ENCODE measurements at places on chromosomes 6 and 20.
A peak's percentile ranks its signal among the peaks of the same experiment; 100 is the strongest.

DNA sequence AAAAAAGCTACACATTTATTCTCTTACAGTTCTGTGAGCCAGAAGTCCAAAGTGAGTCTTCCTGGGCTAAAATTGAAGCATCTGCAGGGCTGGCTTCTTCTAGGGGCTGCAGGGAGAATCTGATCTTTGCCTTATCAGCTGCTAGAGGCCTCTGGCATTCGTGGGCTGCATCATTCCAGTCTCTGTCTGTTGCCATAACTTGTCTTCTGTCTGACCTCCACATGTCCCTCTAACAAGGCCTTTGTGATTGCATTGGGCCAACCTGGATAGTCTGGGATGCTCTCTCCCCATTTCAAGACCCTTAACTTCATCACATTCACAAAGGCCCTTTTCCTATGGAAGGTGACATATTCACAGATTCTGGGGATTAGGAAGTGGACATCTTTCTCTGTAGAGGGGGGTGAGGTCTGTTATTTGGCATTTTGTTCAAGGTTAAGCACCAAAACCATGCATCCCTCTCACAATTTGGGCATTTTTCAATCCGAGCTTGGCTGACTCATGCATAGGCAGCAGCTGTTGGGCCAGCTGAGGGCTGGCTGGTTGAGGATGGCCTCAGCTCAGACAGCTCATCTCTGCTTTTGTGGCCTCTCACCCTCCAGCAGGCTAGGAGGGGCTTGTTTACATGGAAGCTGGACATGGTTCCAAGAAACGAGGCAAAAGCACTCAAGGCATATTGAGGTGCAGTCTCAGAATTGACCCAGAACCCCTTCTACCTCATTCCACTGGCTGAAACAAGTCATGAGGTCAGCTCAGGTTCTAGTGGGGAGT is 116.1 kb upstream of the NXT1 start:
- no peak for DNase-seq

GRCh38 chr6:63553208-63553607 is 19.1 kb upstream of the LOC128125822 start:
- no peak for DNase-seq

GRCh38 chr20:23042270-23042669 is 7.2 kb downstream of the SSTR4 start:
- no peak for DNase-seq

- DNase-seq: no peak
Observed at GRCh38 chr20:37516811-37517750, 4.0 kb upstream of the NNAT start.

DNA sequence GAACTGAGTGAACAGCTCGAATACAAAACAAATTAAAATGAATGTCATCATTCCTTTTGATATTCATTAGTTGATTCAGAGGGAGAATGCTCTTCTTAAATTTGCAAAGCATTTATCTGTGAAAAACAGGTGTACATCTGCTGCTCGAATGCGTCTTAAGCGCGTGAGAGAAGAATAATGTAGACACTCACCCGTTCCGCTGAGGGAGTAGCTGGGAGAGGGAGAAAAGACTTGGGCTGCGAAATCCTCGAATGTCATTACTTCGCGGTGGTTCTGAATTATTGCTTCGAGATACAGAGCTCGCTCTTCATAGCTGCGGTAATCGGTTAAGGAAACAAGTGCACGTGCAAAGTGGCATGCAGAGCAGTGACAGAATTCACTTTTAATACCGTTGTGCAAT is 43.9 kb downstream of the INSM1 start:
- DNase-seq: peak; percentile 33

DNA sequence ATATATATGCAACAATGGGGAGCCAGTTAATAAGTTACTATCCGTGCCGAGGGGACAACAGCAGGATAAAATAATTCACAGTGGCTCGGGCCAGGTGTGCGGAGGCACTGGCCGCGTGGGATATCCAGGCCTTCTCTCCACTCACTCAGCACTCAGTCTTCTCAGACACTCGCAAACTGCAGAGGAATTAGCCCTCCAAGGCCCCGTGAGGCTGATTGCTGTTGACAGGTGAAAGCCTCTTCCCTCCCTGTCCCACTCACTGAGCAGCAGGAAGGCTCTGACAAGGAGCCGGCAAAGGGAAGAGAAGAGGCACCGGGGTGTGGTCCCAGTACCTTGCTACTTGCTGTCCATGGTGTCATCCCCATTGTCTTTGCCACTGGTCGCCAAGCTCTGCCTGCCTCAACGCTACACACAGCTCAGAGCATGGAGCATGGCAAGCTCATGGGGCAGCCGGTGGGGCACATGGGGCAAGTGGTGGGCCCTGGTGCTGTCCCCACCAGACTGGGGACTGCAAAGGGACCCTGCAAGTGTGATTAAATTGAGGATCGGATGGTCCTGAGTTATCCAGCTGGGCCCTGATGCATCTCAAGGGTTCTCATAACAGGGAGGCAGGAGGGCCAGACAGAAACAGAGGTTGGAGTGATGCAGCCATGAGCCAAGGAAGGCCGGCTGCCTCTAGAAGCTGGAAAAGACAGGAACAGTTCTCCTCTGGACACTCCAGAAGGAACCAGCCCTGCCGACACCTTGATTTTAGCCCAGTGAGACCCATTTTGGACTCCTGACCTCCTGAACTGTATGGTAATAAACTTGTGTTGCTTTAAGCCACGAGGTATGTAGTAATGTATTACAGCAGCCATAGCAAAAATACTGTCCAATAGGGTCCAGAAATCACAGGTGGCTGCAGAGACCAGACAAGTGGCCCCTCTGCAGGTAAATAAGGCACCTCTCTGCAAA is 119.7 kb downstream of the PSMB1 start:
- DNase-seq: no peak

GRCh38 chr6:137933696-137934095 is 66.6 kb downstream of the TNFAIP3 start:
- peak; percentile 37 for DNase-seq

DNA sequence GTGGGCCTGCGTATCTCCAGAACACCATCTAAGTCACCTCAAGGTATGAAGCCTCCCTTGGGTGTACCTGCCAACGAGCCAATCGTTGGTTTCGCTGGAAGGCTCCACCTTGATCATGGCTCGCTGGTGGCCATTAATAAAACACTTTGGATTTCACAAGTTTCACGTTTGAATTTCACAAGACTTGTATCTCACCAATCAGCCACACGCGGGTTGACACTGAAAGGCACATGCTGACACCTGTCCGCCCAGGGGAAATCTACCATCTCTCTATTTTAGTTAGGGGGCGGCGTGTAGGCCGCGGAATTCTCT is 586 bp upstream of the HMGA1 start:
- no peak for DNase-seq

GRCh38 chr6:13268913-13269518 is 59.3 kb downstream of the TBC1D7 start:
- DNase-seq: no peak

DNA sequence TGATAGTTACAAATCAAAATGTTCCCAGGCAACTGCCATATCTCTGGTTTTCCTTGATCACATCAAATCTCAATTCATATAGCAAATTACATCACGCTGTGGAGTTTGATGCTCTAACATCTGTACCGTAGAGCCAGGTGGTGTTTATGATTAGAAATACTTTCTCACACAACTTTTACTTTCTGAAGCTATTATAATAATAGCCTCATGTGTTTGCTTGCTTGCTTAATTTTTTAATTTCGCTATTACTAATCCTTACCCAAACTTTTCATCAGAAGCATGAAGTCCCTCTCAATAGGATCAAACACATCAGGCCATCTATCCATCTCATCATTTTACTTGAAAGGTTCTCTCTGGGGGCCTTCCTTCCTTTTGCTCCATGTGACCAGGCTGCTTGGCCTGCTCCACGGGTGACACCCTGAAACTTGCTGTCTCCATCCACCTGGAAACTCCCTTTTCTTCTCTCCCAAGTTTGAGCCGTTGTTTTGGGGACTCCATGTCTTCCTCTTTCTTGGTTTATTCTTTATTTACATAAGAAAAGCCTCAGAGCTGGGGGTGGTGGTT is 75.4 kb downstream of the ADAT2 start:
- no peak for DNase-seq

DNA sequence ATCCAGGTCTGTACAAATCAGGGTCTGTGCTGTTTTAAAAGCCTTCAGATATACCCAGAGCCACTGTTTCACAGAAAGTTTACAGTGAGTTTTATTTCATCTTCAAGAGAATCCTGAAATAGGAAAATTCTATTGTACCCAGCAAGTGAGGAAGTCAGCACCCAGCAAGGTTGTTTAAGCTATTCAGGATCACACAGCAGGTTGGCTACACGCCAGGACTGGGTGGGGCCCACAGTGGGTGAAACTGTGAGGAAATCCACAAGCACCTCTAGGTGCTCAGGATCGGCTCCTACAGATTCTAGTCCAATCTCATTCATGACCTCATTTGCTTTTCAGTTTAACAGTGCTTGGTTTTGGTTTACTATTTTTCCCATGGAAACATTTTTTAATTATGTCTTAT is 128.9 kb downstream of the SYNDIG1 start:
- no peak for DNase-seq

GRCh38 chr20:18847226-18847755 is 33.7 kb downstream of the SCP2D1 start:
- DNase-seq: no peak

GRCh38 chr20:33211817-33212424 is 5.2 kb upstream of the BPIFA3 start:
- no peak for DNase-seq

DNA sequence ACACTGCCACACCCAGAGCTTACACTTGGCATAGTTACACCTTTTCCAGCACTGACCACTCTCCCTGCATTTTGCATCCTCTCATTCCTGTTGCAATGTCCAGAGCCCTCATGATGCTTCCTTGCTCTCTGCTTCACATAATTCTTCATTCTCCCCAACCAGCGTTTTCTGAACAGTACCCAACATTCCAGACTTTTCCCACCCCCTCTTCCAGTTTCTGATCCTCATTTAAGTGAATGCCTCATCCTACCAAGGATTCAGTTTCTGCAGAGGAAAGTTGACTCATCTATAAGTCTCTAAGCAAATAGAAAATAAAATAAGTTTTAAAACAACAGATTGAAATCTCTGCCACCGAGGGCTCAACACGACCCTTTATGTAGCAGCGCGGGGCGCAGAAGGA is 321.3 kb upstream of the TCF21 start:
- no peak for DNase-seq

DNA sequence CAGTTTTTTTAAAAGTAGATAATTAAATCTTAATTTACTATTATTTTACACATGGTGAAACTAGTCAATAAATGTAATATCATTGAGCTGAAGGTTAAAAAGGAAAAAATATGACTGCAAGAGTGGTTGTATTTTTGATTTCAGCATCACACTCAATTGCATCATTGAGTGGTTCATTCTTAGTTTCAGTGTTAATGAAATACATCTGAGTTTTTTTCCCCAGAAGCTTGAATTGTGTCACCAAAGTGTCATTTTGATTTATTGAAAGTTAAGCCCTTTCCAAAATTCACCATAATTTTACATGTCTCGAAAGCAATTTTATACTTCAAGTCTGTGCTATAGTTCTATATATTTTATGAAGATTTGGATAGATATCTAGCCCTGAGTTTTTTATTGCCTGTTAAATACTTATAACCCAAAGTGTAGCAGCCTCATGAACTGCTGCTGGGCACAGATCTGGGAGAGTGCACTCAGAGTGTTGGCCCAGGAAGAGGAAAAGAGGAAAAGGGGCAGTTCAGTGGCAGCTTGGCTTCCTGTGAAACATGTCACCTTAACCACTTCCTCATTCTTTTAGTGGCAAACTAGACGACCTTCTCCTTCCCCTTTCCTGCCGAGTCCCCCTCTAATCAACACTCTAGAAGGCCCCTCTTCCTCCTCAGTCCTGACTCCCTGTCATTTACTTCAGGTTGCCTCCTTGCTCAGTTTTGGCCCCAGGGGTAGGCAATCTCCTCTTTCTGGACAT is 140.7 kb downstream of the ESR1 start:
- DNase-seq: peak; percentile 11

GRCh38 chr6:40535819-40536380 is 51.3 kb downstream of the LRFN2 start:
- no peak for DNase-seq

DNA sequence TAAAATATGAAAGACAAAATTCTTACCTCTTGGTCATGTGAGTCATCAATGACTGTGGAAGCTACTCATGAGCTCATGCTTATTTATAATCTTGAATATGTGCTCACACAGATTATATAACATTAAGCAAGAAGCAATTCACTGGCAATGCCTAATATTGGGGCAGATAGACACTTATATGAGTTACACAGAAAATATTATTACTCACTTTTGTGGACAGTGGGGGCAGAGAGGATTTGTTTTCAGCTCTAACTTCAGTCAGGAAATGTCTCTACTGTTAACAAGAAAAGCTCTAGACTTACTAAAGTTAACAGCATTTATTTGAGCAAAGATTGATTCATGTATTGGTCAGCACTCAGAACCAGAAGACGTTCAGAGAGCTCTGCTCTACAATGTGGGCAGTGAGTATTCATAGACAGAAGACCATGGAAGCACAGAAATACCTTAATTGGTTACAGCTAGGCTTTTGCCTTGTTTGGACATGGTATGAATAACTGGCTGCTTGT is 85.8 kb upstream of the AHI1 start:
- DNase-seq: no peak

DNA sequence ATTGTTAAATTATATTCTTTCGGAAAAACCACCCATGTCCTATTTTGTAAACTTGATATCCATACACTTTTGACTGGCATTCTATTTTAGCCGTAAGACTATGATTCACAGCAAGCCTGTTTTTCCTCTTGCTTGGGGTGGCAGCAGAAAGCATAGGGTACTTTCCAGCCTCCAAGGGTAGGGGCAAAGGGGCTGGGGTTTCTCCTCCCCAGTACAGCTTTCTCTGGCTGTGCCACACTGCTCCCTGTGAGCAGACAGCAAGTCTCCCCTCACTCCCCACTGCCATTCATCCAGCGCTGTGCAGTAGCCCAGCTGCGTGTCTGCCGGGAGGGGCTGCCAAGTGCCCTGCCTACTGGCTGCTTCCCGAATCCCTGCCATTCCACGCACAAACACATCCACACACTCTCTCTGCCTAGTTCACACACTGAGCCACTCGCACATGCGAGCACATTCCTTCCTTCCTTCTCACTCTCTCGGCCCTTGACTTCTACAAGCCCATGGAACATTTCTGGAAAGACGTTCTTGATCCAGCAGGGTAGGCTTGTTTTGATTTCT is 2.1 kb upstream of the ESR1 start:
- no peak for DNase-seq

DNA sequence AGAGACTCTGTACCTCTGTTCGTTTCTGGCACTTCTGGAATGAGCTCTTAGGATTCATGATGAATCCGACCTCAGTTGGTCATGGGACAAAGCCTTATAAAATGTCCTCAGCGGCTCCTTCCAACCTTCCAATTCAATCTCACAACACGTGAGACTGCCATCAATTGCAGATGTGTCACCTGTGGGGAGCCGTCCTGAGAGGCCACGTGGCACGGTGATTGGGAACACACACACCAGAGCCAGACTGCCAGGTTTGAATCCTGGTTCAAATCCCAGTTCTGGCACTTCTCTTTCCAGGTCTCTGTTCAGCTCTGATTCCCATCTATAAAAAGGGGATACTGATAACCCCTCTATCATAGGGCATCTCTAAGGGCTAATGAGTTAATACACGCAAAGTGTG is 124.5 kb downstream of the ANKRD60 start:
- no peak for DNase-seq

Data from globus pallidus (tissue), 1 donor.